ENCODE measurements at places on chromosomes 6 and 20.
A peak's percentile ranks its signal among the peaks of the same experiment; 100 is the strongest.

DNA sequence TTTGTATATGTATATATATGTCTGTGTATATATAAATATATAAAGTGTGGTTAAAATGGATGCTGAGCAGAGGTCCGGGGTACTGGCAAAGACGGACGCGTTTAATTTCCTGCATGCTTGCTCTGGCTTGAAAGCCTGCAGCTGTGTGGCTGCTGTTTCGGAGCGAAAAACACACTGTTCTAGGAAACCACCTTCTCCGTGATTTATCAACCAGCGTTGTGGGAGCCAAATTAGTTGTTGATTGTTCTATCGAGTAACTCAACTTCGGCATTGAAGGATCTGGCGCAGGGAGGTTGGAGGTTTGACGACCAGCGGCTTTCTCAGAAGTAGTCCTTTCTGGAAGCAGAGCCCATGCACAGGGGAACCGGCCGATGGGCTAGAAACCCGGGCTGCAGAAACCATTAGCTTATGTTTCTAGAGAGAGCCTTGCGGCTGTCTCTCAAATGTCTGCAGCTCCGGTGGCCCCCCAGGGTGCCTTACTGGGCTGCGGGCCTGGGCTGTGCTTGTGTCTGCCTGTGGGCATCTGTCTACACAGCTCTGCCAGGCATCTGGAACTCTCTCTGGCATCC, 81.8 kb downstream of the EDN3 start:
- no peak for DNase-seq

DNA sequence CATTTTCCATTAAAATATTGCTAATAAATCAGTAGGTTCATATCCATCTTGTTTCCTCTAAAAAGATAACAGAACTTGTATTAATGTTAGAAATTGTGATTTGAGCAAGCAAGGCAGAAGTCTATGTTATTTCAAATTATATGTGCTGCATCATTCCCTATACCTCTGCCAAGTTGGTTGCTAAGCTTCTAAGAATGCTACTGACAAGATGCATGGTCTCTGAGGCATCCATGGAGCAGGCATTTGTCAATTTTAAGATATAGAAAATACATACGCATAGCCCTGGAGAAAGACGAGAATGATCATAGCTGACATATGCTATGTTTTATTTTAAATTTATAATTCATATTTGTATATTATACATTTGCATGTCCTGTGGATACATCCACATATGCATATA, 168.3 kb upstream of the THEMIS start:
- no peak for DNase-seq

- DNase-seq: no peak
These were observed 197.4 kb upstream of the PRSS16 start for GRCh38 chr6:27049863-27050781.

DNA sequence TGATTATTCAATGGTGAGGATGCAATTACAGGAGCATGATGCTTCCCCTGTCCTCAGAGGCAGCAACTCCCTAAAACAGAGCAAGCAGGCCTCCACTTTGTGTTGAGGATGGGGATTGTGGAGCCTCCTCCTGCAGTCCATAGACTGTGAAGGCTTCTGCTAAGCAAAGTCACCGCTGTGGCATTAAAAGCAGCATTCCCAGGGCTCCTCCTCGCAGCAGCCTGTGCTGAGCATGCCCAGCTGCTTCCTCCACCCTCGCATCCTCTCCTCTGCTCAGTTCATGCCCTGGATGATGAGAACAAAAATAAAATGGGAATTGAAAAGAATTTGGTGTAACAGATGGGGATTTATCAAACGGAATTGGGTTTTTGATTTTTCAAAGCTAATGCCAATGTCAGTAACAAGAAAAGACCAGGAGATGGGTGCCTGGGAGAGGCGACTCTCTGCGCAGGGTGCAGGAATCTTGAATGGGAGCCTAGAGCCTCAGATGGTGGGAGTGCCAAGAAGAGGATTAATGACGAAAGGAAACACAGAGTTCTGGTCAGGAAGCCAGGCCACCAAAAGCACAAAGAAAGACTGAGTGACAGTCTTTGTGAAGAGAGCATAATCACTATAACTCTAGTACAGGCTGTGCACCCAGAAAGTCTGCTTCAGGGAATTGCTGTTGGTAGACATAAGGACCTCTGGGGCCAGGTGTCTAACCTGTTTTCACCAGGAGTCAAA, 347.6 kb downstream of the TPBG start:
- no peak for DNase-seq

GRCh38 chr20:57759724-57760123, 49.9 kb upstream of the PMEPA1 start:
- no peak for DNase-seq

GRCh38 chr6:130699742-130700141, 127.5 kb upstream of the SMLR1 start:
- no peak for DNase-seq

GRCh38 chr6:111620169-111620568, 14.5 kb upstream of the TRAF3IP2 start:
- DNase-seq: no peak

DNA sequence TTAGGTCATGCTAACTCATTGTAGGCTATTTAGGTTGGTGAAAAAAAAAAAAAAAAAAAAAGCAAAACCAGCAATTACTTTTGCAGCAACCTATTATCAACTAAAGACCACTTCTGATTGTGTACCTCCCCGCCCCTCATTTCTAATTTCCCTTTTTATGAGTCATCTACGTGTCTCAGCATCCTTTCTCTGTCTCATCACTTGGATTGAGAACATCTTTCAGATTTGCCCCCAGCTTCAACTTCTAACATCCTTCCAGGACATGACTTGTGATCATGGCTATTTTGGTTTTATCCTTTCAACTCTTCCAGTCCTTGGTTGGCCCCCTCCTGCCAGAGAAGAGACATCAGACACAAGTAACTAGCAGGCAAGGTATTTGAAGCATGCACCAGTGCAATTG, 156.7 kb upstream of the CCN2 start:
- DNase-seq: no peak

DNA sequence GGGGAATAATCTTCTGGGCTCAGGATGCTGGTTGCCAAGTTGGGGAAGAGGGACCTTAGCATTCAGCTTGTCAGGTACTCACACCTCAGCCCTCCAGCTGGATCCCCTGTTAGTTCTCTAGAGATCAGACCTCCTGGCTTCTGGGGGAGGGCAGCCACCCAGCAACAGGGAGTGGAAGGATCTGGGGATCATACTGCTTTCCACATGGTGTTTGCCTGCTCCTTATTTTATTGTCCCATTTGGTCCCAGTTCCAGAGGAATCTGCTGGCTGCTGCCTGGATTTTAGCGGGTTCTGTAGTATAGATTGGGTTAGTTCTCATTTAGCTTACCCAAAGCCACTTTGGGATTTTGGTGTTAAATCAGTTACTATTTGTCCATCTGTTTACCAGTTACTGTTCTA, 29.3 kb downstream of the KAT14 start:
- DNase-seq: no peak

DNA sequence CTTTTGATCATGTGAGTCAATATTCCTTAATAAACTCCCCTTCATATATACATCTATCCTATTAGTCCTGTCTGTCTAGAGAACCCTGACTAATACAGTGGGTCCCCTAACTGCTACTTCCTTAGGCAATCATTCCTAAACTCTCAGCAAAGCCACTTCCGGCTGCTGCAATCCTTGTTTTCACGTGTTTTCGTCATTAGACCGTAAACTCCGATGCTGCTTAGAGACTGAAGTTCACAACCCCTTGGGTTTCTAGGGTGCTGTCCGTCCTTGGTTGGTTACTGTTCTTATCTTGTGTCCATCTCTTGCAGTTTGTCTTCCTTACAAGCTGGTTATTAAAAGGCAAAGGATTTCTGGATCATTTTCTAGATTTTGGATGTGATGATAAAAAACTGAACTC, 106.4 kb downstream of the GMPR start:
- no peak for DNase-seq

GRCh38 chr20:6693178-6693807, 74.2 kb upstream of the BMP2 start:
- no peak for DNase-seq

DNA sequence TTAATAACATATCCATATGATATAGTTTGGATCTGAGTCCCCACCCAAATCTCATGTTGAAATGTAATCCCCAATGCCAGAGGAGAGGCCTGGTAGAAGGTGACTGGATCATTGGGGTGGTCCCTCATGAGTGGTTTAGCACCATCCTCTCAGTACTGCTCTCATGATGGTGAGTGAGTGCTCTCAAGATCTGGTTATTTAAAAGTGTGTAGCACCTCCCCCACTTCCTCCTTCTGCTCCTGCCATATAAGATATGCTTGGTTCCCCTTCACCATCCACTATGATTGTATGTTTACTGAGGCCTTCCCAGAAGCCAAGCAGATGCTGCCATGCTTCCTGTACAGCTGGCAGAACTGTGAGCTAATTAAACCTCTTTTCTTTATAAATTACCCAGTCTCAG, 22.9 kb downstream of the IRF4 start:
- DNase-seq: no peak

DNA sequence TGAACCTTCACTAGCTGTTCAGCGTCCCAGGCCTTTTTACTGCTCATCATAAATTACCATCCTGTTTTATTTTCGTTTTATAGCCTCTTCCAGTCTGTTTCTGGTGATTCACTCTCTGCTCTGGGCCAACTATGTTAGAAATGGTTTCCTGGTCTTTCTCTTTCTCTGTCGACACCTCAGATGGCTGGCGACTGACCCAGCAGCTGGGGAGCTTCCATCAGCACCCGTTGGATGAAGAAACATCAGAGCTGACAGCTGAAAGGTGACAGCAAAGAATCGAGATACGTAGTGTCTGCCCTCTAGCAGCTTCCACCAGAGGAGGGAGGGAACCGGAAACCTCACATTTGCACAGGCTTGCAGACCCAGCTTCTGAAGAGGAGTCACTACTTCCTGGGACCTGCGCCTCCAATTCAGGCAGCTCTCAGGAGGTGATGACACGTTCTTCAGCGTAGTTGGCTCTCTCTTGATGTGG, 82.9 kb upstream of the MLN start:
- peak; percentile 24 for DNase-seq

GRCh38 chr6:112827793-112828192, 480.7 kb downstream of the RFPL4B start:
- no peak for DNase-seq

DNA sequence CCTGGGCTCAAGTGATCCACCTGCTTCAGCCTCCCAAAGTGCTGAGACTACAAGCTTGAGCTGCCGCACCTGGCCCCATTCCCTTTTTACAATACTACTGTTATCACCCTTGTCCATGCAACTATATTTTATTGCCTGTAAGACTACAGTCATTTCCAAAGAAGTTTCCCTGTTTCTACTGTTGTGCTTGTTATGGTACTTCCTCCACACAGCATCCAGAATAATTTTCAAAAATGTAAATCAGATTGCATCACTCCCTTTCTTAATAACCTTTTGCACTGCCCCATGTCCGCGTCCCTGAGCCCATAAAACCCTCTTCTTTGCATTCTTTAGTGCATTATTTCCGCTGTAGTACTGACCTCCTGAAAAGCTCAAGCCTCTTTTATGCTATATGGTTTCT, 128.9 kb upstream of the AKIRIN2 start:
- DNase-seq: no peak

DNA sequence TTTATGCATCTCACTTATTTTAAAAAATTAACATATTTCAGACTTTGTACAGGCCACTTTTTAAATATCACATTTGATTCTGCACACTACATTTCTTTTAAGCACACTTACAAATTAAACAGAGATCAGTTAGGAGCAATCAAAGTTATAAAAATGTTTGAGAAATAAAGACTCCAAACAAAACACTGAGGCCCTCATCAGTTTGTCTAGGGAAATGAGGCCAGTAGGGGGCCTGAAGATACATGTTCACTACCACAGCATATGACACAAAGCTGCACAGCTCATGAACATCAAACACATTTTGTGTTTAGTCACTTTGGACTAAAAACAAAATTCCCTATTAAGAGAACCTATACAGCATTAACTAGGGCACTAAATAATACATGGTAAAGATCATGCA, 180.5 kb downstream of the PDE7B start:
- DNase-seq: no peak

DNA sequence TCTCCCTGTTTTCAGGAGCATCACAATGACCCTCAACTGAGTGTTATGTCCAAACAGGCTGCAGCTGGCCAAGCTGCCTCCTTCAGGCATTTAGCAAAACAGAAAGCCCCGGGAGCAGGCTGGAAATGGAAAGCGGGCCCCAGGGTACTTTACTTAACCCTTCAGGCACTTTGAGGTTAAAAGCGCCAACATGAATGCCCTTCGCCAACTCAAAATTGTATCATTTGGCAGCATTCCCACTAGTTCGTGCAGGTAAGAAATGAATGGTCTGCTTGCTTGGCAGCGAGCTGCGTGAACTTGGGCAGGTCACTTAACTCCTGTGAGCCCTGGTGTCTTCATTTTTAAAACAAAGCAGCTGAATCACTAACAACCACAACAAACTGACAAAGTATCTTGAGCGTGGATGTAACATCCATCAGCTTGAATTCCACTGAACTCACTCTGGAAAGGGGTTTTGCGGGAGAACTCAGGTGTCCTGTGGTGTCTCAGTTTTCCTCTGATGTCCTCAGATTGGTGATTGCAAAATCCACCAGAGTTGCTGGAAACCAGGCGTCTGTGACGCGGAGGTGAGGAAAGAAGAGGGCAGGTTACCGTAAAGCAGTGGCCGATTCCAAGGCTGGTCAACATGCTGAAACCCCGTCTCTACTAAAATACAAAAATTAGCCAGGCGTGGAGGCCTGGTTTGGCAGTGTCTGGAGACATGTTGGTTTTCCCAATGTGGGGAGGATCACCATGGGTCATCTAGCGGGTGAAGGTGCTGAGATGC, 118.8 kb upstream of the ZNF217 start:
- no peak for DNase-seq
